ENCODE measurements at places on chromosomes 1 and 21. TPM values are rescaled to one million over a fixed set of nuclear protein-coding genes. Genes with fewer than 3 reads are reported as not detected.

GRCh38 chr1:171961861-171962260 is 120.6 kb downstream of the DNM3 start:
- DNase-seq, result no peak

Gene RNU1-3
- polyA plus RNA-seq, result 27.4 TPM

- no peak for DNase-seq
Measured at GRCh38 chr1:226904772-226905171, 34.4 kb downstream of the PSEN2 start.

GRCh38 chr1:201499795-201500669 is 6.9 kb downstream of the CSRP1 start:
- no peak for DNase-seq

DNA sequence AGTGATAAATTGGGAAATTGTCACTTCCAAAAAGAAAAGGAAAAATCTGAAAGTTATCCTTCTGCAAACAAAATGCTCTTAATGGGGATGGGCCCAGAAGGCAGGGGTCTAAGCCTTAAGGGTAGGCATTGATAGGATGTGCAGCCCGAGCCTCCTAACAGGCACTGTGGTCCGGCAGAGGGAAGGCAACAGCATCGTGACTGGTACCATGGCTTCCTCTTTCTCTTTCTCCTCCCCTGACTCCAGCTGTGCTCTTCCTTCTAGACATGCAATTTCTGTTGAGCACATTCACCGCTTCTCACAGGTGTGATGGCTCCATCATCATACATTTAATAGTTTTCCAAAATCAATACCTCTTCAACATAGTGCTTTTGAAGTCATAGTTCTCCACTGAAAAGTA is 91.5 kb downstream of the SELENOF start:
- no peak for DNase-seq

Gene NR1I3
- not detected for polyA plus RNA-seq

GRCh38 chr1:22584001-22584562 is 20.8 kb downstream of the EPHA8 start:
- DNase-seq, result no peak
